ENCODE measurements at places on chromosomes 7 and 10.

DNA sequence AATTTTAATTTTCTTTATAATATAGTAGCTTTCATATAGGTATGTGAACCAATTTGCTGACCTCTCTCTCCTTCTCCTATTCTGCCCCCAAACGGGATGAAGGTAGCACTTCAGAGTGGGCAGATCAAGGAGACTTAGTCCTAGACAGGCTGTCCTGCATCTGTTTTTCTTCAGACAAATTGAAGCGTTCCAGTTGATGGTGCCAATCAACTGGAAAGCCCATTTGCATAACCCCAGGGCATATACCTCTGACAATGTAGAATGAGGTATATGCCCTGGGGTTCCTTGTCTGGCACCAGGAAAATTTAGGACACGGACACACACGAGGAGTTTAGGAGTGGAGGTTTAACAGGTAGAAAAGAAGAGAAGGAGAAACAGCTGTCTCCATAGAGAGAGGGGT lies 502.9 kb downstream of the HTR7 start:
- no peak for DNase-seq

DNA sequence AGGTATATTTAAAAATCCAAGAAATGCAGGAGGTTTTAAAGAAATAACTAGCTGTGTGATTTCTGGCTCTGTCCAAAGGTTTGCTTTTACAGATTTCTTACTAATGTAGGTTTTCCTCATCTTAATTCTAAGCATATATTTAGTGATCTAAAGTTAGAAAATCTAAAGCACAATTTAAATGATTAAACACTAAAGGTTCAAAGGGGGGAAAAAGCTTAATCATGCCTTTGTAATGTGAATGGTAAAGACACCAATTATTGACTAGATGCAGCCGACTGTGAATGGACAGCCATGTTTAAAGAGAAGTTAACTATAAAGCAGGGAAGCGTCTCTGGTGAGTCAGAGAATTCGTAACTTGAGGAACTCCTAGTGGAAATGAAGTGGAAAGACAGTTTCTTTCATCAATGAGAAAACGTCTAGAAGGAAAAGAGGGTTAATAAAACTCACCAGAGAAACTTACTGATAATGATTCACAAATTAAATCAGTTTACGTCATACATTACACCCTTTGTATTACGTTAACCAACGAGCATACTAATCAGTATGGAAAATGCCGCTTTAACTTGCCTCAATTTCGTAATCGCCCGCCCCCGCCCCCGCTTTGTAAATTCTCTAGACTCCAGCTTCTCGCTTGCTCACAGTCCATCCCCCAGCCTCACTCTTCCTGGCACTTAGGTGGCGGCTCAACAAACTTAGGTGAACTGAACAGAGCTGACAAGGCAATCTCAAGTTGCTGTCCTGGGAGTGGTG lies 1.1 kb upstream of the HBP1 start:
- DNase-seq = peak; percentile 90

- DNase-seq = no peak
Observed at GRCh38 chr10:59913547-59914237, 7.3 kb upstream of the CCDC6 start.

GRCh38 chr10:21980691-21981090 lies 22.8 kb downstream of the DNAJC1 start:
- no peak for DNase-seq

DNA sequence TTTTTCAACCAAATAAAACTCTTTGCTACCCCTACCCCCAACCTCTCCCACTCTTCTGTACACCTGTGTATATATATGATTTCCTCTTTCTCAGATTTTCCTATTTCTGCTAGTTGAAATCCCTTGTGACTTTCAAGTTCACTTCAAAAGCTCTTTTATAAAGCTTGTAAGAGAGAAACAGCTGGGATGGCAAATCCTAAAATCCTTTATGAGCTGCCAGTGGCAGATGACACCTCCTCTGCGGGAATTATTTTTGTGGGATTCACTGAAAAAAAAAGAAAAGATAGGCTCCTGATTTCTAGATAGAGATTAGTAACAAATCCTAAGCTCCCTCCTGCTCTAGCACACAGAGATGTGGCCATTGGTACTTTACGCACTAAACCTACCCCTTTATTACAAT lies 92.9 kb downstream of the AHR start:
- no peak for DNase-seq

- DNase-seq = no peak
Observed at GRCh38 chr7:137329411-137329810, 14.1 kb downstream of the PTN start.
